ENCODE measurements at places on chromosomes 3 and 15.

DNA sequence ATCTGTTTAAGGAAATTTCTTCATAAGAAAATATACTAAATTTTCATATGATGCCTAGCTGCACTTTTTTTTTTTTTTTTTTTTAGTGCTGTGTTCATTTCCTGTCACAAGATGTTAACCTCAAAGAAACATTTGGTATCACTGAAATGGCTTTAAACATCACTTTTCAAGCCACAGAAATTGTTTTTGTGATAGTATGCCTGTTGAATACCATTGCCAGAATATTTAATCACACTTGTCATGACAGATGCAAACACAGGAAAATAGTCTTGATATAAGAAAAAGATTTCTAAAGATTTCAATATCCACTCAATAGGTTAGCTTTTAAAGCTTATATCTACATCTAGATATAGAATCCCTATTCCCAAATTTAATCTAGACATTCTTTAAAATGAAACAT lies 608.5 kb upstream of the AGTR1 start:
- no peak for DNase-seq

GRCh38 chr15:31147456-31147855 lies 45.9 kb upstream of the TRPM1 start:
- DNase-seq: no peak

- DNase-seq: no peak
Observed at GRCh38 chr3:88010810-88011209, 48.0 kb downstream of the CGGBP1 start.

DNA sequence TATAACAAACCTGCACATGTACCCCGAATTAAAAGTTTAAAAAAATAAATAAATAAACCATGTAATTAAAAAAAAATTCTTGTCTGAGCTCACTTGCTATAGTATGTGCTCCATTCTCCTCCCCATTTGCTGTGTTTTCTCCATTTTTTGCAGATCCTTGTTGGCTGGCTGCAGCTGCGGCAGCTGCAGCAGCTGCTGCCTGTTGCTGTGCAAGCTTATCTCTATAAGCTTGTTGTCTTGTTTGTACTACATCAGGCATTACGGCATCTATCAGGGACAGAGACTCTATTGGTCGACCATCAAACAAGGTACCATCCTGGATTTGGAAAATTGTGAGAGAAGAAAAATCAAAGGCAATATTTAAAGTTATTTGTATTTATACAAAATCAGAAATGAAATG lies 145.9 kb downstream of the TBL1XR1 start:
- DNase-seq: no peak

- DNase-seq: no peak
Observed at GRCh38 chr15:81060907-81061306, 60.2 kb downstream of the TLNRD1 start.

- no peak for DNase-seq
Observed at GRCh38 chr15:36080759-36081158, 498.7 kb upstream of the CDIN1 start.

DNA sequence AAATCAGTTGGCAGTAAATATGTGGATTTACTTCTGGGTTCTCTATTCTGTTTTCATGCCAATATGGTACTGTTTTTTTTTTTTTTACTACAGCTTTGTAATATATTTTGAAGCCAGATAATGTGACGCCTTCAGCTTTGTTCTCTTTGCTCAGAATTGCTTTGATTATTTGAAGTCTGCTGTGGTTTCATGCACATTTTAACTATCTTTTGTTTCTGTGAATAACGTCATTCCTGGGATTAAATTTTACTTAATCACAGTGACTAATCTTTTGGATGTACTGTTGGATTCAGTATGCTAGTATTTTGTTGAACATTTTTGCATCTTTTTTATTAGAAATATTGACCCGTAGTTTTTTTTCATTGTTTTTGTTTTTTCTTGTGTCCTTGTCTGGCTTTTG lies 576.5 kb downstream of the ZNF385D start:
- DNase-seq: peak; percentile 14

GRCh38 chr3:146505516-146505915 lies 36.2 kb upstream of the PLSCR2 start:
- no peak for DNase-seq

GRCh38 chr3:117512975-117513374 lies 803.4 kb downstream of the TUSC7 start:
- DNase-seq: no peak

GRCh38 chr3:189529889-189530471 lies 101.2 kb upstream of the TP63 start:
- no peak for DNase-seq

DNA sequence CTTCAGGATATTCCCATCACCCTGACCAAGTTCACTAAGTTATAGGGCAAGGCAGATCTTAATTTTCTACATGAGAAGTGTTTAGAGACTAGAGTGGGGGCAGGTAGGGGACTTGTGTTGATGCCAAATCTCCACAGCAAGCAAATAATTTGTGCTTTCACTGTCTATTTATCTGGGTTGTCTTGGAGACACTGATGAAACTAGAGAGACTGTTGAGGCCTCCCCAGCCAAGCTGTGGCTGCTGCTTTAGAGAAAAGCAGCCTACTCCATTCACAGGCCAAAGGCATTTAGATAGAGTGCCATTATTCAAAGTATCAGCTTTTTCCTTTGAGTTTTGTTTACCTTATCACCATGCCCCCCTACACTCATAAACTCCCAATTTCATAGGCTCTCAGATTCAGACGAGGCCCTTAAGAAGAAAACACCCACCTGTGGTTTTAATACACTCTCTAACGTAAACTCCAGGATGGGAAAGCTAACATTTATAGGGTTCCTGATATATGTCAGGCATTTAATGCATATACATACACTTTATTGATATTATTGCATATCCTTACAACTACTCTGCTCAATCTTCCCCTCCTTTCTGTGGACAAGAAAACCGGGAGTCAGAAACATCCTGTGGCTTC lies 130.4 kb upstream of the FOXB1 start:
- no peak for DNase-seq

GRCh38 chr15:66186049-66186825 lies 67.3 kb downstream of the MEGF11 start:
- DNase-seq: no peak

- no peak for DNase-seq
Observed at GRCh38 chr15:42528970-42529369, 19.6 kb downstream of the LRRC57 start.

- DNase-seq: no peak
Observed at GRCh38 chr15:58165661-58166060, 27.5 kb downstream of the AQP9 start.

DNA sequence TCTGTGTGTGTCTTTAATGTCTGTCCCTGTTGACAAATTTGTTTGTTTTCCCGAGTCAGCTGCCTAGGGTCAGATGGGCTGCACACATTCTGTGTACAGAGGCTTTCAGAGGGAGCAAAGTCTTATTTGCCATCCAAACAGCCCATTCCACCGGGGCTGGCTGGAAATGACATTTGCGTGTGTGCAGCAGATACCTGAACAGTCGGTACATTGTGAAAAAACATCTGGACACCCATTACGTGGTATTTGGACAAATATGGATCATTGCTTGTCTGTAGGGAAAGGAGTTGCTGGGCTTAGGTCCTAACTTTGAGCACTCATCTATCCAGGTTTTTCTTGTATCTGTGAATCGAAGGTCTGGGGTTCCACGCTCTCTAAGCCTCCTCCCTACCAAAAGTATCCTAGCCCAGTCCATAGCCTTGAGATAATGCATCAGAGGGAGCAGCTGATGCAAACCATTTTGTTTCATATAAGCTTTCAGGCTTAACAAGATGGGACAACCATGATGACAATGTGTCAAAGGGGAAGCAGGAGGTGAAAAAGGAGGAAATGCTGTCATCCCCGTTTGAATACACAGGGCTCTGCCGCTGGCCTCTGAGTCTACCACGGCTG lies 22.2 kb upstream of the CMTM8 start:
- DNase-seq: no peak

DNA sequence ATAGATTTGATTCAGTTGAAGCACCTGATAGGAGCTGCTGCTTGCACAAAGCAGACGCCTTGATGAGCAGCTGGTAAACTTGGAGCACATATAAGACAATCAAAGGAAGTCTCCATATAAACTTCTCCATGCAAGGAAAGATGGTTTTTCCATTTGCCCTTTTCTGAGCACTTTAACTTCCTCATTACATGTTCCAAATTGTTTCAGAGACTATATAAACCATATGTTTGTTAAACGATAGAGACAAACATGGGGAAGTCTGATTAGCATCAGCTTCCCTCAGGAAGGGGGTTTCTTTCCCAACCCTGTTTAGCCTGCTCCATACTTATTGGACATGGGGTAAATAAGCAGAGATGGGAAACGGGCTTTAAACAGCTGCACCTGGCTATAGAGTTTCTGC lies 88.0 kb downstream of the DHX36 start:
- DNase-seq: no peak

GRCh38 chr3:54262541-54262940 lies 140.2 kb downstream of the CACNA2D3 start:
- DNase-seq: no peak

DNA sequence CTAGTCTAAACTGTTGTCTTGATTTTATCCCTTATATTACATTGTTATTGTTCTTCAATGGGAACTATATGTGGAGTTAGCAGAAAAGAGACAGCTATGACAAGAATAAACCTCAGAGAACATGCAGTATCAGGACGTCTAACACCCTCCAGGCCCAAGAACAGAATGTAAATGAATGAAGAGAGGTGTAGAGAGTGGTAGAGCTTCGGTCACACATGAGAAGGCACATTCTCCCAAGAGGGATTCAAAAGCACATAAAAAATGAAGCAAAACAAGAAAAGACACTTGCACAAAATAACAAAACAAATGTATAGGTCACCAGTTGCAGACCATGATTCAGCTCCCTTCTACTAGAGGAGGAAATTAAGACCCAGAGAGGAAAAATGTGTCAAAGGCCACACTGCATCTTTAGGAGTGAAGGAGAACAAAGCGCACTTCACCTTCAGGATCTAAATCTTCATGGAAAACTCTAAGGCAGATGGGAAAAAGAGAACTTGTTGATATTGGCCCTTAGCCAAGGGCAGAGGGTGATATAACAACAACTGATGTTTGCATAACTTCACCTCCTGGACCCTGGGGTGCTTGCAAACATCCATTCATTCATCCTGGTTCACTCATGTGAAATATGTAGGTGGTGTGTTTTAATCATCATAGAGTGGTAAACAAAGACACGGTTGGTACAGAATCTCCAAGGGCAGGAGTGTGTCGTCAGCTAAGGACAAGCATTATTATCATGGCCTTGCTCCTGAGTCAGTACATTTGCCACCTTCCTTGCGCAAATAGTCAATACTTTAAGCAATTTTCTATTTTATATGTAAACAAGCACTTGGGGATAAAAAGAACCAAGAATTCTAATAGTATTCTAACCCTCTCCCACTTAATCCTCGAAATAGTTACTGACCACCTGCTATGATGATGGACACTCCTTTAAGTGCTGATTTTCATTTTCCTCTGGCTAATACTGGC lies 8.8 kb downstream of the NEK10 start:
- DNase-seq: no peak

- no peak for DNase-seq
Observed at GRCh38 chr3:170889630-170890029, 18.8 kb downstream of the EIF5A2 start.

DNA sequence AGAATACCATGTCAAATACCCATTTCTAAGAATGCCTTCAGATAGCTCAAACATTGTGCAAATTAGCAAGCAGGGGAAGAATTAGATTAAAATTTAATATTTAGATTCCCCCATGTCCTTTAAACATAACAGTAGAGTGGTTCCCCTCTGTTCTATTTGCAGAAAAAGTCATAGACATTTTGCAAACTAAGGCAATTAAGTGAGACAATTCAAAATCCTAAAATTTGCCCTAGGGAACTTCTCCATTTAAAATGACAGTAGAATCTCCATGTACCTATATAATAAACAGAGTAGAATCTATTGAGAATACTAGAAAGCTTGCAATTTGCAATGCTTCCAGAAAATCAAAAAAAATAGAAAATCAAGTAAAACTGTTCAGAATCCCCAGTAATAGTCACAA lies 340.6 kb downstream of the TBL1XR1 start:
- DNase-seq: no peak

GRCh38 chr3:165884518-165884917 lies 47.3 kb upstream of the BCHE start:
- no peak for DNase-seq

DNA sequence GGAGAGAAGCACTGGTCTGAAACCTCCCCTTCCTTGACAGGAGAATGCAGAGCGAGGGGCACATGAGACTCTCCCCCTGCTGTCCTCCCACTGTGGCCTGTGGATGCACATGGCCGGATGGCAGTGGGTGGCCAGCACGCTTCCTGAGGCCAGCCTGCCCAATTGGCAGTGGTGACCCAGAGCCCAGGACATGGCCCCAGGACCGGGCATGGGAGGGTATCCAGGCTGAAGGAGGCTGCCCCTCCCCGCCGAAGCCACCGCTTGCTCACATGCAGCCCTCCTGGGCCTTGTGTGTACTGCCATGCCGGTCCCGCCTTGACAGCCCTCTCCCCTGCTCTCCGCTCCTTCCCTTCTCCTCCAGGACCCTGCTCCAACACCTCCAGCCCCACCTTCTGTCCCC lies 100.9 kb downstream of the MEGF11 start:
- DNase-seq: no peak

DNA sequence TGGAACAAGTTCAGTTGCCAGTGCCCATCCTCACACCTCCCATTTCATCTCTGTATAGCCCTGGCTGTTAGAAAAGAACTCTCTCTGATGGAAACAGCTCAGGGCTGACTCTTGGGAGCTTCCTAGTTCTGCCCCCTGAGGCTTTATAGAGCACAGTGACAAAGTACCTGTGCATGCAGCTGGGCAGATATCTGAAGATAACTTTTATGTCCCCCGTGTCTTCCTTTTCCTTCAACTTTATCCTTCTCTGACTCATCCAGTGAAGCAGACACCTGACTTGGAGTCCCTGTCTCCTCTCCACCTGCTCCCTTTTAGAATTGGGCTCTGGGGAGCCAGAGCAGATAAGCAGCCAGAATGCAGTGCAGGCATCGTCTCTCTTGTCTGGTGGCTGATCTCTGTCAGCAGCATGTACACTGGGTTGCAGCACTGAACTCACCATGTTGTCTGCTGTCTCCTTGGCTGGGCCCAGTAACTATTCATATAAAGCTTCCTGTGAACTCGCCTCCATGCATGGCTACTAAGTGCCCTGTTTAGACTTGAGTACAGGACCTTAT lies 53.9 kb upstream of the PLXNA1 start:
- no peak for DNase-seq

DNA sequence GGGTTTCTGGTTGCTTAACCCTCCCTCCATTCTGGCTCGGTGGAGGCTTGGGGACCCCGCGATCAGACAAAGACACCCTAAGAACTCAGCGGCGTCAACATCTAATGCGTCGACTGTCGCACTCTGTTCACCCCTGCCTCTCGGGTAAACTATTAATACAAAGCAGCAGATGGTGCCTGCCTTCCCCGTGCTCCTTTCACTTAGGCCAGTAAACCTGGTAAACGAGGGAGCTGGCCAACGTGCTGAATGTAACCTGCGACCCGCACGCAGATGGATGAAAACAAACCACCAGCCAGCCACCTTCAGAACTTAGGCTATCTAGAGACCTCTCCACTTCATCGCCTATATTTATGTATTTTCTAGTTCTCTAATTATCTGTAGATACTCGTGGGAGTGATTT lies 848 bp upstream of the CADPS start:
- DNase-seq: no peak

Measured in BJ (cell line).